Suppressor macrophage treated with lipopolysaccharide for 1 hour (primary cell): ENCODE measurements at places on chromosomes 6 and 20.

GRCh38 chr6:150451807-150452427, 83.1 kb downstream of the IYD start:
- DNase-seq: no peak

GRCh38 chr6:69105288-69105687, 470.2 kb downstream of the ADGRB3 start:
- no peak for DNase-seq

DNA sequence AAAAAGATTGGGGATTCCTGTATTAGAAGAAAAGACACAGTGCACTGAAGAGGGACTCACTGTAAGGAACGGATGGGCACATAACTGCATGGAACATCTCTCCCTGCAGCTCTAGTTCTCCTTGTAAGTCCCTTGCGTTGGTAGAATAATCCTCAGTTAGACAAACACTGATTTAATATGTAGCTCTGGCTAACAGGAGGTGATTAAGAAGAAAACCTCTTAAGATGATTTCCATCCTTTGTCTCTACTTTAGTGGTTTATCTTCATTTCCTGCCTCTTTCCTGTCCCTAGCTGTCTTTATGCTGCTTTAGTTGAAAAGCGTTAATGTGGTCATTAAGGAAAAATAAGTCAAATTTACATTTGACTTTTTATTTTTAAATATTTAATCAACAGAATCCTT, 86.6 kb downstream of the SLC16A10 start:
- no peak for DNase-seq

DNA sequence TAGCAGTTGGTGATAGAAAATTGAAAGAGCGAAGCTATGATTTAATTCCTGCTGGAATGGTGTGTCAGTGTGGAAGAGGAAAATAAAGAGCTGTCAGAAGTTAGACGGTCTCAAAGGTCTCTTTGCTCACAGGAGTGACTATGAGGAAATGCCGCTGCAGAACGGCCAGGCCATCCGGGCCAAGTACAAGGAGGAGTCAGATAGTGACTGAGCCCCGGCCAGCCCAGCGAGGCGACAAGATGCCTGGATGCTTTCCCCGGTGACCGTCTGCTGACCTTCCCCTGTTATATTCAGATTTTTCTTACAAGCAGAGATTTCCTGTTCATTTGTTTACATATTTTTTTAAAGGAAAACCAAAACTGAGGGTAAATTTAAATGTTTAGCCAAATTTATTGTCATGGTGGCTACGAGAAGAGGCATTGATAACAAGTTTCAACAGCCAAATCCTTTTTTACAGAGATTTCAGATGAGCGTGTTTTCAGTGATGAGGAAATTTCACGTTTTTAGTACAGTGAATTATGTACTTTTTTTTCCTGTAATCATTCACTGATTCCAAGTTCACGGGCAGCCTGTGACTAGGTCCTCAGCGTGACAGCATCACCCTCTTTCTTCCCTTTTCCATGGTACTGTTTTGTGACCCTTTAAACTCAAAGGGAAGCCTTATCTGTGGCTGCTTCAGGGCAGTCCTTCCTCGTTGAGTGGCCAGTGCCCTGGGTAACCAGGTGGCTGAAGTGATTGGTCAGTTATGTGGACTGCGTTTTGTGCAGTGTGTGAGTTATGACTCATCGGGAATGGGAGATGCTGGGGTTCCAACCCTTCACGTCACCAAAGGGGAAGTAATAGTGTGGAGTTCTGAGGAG, 12.6 kb downstream of the DYNLT1 start:
- peak; percentile 82 for DNase-seq

DNA sequence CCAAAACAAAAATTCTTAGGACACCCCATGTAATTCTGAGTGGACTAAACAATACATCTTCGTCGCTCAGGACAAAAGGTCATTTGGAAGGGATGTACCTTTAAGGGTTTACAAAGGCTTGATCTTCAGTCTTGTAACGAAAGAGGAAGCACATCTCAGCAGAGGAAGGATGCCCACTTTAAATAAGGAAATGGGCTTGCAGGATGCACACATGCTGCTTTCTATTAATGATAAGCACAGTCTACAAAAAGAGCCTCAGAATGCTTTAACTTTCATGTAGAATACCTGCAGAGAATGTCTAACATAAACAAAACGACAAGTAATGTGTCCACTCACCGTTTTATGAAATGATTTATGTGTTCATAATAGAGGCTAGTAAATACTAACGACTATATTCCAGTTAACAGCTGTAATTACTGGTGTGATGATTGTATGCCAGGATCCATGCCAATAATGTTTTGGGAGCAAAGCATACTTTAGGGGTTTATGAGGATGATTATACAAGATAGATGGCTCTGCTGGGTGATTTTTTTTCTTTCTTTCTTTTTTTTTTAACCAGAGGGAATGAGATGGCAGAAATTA, 216.9 kb downstream of the GMDS start:
- DNase-seq: peak; percentile 35

DNA sequence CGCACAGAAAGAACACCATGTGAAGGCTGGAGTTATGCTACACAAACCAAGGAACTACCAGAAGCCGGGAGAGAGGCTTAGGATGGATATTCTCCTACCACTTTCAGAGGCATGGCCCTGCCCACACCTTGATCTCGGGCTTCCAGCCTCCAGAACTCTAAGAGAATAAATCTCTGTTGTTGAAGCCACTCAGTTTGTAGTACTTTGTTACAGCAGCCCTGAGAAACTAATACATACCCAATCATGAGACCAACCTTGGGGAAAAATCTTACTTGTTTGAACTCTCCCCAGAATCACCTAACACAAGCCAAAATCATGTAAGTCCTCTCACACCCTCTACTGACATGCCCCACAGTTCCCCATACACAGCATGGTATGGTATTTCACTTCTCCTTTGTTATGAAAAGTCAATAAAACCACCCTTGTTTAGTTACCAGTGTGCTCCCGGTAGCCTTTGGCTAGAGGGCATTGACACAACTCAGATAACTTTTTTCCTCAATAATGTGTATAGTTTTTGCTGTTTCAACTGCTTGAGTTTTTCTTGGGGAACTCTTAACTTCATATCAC, 40.7 kb upstream of the SLC2A12 start:
- DNase-seq: no peak

DNA sequence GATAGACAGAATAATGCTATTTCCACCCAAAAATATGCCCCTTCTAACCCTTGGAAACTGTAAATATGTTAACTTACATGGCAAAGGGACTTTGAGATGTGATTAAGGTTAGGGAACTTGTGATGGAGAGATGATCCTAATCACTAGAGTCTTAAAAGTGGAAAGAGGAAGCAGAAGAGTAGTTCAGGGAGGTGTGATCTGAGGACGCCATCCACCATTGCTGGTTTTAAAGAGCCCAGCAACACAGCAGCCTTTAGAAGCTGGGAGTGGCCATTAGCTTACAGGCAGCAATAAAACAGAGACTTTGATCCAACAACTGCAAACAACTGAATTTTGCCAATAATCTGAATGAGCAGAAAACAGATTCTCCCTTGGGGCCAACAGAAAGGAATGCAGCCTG, 30.6 kb downstream of the ZNF311 start:
- no peak for DNase-seq

GRCh38 chr6:125356884-125357283, 55.1 kb upstream of the HDDC2 start:
- no peak for DNase-seq

GRCh38 chr20:1893721-1894470, 1.3 kb upstream of the SIRPA start:
- DNase-seq: peak; percentile 89

DNA sequence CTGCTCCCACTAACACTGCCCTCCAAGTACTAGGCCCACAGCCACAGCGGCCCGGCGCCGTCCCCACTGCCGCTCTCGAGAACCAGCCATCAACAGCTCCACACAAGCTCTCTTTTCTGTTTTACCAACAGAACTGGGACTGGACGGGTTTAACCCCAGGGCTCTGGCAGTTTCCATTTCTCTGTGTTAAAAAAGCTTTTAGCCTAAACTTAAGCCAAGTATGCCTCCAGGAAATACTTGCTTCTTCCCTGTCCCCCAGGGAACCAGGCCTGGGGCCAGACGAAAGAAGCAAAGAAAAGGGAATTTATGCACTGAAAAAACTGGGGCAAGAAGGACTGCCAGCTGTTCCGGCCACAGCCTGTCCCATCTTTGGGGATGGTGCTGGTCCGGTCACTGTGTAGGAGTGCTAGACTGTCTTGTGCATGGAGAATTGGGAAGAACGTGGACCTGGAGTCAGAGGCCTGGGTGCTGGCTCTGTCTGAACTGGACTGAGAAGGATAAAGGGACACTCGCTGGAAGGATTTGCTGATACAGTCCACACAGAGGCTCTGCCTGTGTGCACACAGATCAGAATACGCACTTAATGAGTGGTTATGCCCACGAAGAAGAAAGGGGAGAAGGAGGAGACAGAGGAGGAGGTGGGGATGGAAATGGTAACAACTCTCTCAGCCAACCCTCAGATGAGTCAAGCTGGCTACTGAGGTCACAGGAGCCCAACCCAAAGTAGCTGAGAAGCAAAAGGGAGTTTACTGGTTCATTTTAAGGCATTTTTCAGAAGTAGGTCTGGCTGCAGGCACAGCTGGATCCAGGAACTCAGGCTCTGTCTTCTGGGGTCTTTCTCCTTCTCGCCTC, 254.4 kb upstream of the PMEPA1 start:
- DNase-seq: no peak

GRCh38 chr6:34460796-34461507, 4.9 kb upstream of the PACSIN1 start:
- no peak for DNase-seq

DNA sequence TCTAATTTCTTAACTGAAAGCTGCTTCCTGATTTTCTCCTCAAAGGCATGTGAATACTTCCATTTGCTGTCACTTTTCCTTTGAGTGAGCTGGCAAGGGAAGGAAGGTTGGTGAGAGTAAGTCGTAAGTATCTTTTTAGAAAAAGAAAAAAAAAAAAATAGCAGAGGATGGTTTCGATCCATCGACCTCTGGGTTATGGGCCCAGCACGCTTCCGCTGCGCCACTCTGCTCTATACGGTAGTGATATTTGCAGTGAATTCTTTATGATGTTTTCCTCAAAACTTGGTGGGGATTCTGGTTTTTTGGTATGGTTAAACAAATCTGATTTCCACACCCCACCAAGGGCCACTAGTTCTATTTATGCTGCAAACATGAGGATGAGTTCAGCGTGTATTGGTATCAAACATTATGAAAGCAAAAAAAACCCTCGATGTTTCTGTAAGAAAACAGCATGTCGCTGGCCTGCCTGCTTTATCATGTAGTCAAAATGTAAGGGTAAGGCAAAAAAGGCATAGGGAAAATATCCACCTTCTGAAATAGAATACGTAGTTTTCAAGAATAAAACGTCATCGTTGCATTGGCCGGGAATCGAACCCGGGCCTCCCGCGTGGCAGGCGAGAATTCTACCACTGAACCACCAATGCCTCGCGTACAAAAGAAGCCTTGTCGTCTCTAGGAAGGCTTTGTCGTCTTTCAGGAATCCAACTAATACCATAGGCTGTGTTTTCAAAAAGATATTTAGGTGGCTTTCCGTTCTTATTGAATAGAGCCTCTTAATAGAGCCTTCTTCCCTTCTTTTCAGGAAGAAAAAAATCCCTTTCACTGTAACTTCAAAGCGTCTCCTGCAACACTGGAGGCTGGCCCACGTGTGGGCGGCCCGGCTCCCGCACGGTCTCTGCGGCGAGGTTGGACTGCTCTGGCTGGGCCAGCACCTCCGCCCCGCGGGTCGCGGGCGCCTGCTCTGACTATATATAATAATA, 9.6 kb downstream of the OR2B2 start:
- DNase-seq: peak; percentile 90

DNA sequence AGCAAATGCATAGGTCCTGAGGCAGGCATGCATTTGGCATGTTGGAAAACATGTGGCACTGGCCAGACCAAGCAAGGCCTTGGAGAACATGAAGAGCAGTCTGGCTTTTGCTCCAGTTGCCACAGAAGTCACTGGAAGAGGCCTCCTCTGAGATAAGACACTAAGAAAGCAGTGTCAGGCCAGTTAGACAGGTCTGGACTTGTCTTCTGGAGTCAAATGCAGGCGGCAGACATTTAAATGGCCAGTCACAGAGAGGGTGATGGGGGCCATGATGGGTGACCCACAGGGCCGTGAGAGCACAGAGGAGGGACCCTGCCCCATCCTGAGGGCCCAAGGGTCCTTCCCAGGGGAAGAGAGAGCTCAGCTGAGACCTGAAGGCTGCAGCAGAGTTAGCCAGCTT, 26.7 kb upstream of the ADA start:
- no peak for DNase-seq

DNA sequence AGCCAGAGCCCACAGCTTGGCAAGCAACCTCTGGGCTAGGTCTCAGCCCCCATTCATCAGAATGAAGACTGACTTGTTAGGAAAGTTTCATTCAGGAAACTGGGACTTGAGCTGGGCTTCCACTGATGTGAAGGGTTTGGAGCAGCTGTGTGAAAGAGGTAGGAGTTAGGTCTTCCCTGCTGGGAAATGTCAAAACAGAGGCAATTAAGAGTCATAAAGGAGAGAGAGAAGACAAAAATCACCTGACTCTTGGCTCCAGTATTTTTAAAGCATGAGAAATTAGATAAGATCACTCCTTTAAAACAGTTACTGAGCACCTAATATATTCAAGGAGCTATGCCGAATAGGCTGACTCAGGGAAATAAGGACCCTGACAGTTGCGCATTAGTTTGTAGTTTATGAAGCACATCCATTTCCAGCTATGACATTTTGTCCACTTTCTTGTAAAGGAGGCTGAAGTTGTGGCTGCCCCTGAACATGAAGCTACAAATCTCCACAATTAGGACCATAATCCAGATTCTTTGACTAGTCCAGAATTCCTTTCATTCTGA, 3.9 kb upstream of the TRIM40 start:
- no peak for DNase-seq

- DNase-seq: no peak
Observed at GRCh38 chr20:38430679-38431325, 4.3 kb downstream of the SNHG17 start.

- DNase-seq: no peak
Observed at GRCh38 chr6:153210083-153210482, 79.0 kb upstream of the RGS17 start.

GRCh38 chr20:31260326-31260932, 3.0 kb downstream of the DEFB115 start:
- no peak for DNase-seq

DNA sequence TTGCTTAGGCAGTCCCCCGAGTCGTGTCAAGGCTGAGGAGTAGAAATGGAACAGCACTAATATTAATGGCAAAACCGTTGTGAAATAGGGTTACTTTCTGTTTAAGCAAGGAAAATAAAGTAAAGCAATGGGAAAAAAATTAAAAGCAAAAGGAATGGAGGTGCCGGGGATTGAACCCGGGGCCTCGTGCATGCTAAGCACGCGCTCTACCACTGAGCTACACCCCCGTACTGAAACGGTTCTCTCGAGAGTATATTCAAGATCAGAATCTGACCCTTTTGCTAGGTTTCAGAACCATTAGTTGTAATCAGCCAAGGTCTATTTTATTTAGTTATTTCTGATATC, 85.5 kb downstream of the TRIM27 start:
- peak; percentile 86 for DNase-seq

DNA sequence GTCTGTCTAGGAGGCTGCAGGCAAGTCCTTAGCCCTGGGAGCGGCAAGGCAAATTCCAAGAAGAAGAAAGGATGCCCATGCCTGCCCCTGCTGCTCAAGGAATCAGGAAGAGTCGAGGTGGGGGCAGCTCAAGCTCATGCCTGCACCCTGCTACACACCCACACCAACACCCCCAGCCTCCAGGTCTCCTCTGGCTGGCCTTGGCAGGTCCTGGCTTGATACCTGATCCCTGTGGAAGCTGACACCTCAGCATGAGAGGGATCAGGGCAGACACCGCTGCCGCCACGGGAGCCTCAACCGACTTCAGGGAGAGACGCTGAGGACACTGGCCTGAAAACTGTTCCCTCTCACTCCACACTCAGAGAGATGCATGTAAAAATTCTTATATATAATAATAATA, 35.5 kb upstream of the MAFB start:
- DNase-seq: no peak
